CD4-positive, alpha-beta T cell treated with Interleukin-17A for 4 hours (primary cell): ENCODE measurements at places on chromosomes 1 and 21.

DNA sequence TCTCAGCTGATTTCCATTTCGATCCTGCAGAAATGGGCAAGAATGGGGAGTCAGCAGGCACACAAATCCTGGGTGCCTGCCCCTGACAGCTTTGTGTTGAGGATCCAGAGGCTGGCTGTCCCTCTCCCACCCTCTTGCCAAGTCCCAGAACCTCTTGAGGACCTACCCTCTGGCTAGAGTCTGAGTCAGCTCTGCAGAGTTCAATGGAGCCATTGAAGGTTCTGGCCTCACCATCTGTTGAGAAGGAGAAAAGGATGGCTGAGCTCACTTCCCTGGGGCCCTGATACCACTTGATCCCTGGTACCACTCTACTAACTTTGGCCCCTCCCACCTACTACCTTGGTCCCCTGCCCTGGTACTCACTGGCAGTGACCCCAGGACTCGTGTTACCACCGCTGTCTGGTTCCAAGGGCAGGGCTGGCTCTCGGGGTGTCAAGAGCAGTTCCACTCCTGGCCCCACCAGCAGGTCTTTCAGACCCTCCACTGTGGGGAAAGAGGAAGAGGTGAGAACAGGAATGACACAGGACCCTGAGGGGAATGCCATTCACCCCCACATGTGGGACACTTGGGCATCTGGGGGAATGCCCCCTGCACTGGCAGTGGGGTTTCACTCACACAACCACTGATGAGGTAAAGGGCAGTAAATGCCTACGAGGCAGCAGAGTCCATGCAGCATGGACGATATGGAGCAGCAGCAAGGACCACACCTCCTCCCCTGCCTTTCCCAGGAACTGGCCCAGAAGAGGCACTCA, 10.5 kb downstream of the RXFP4 start:
- DNase-seq, result no peak

DNA sequence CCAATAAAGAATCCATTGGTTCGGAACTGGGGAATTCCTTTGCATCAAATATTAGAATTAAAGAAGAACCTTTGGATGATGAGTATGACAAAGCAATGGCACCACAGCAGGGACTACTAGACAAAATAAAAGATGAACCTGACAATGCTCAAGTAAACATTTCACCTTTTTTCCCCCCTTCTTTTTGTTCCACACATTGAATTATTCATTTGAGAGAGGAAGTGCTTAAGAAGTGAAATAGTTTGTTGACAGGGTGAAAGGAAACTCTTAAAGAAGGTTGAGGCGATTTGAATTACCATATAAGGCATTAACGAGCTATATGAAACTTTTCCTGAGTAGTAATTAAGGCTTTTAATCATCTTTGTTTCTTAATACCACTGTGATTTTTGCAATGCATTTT, 93.1 kb downstream of the ZMYM4 start:
- DNase-seq, result no peak

DNA sequence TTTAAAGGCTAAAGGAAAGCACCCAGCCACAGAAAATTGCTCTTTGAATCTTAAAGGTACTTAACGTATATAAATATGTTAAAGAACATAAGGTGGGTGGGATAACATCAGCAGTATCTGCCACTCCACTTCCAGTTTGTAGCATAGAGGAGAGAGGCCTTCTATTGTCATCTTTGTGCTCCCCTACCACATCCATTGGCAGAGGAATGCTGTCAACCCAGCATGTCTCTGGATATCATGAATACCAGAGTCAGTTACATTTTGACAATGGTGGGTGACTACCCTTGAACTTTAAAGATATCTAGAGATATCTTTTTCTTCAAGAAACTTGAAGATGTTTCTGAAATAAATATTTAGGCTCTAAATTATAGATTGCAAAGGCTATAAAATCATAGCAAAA, 283.2 kb upstream of the LRRC7 start:
- DNase-seq, result no peak

- no peak for DNase-seq
Observed at GRCh38 chr1:3368711-3369445, 85.6 kb upstream of the ARHGEF16 start.

DNA sequence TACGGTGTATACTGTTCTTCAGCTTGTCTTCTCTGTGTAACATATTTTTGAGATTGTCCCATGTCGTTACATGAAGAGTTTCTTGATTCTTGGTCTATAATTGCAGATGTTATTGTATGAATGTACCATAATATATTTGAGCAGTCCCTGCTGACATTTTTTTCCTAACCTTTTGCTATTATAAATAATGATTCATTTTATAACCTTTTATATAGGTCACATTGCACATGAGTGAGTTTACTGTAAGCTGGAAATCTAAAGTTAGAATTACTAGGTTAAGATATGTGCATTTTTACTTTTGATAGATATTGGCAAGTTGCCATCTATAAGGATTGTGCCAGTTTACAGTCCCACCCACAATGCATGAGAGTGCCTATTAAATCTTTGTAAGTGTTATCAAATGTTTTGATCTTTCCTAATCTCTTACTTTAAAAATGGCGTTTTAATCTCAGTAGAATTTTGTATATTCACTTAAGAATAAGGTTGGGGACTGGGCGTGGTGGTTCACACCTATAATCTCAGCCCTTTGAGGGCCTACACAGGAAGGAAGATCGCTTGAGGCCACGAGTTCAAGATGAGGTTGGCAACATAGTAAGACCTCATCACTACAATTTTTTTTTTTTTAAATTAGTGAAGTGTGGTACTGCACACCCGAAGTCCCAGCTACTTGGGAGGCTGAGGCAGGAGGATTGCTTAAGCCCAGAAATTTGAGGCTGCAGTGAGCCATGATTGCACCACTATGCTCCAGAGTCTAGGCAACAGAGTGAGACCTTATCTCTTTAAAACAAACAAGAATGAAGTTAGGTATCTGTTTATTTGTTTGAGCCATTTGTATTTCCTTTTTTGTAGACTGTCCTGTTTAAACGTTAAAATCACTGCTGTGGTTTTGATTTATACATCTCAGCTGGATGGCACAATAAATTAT, 36.5 kb downstream of the ZMYM1 start:
- DNase-seq, result peak; percentile 3

DNA sequence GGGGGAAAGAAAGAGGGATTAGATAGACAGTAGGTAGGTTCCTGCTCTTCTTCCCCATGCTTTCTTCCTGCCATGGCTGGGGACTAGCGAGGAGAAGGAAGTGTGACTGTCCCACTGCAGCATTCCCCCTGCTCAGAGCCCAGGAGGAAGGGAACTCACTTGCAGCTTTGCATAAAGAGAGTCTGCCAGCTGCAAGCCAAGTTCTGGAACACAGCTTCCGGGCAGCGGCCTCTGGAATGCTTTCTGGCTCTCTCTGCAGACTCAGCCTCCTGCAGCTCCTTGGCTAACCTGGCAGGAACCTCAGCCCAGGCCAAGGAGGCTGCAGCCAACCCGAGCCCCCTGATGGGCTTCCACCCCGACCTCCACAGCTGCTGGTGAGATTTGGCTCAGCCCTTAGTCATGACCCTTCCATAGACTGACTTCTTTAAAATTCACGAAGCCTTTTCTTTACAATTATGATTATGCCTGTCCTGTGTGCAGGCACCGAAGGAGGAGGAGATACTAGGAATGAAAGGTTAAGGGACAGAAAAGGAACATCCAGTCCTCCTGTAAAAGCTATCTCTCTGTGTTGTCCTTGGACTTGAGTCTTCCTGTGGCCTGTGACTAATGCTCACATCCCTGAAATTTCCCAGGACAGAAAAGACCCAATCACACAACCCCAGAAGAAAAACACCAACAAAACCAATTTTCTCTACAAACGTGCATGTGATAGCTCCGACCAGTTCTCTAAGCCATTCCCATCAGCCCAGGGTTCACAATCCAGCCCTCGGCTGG, 108.2 kb upstream of the OLIG2 start:
- DNase-seq, result no peak

GRCh38 chr1:206551986-206552326, 44.6 kb downstream of the RASSF5 start:
- DNase-seq, result peak; percentile 82

DNA sequence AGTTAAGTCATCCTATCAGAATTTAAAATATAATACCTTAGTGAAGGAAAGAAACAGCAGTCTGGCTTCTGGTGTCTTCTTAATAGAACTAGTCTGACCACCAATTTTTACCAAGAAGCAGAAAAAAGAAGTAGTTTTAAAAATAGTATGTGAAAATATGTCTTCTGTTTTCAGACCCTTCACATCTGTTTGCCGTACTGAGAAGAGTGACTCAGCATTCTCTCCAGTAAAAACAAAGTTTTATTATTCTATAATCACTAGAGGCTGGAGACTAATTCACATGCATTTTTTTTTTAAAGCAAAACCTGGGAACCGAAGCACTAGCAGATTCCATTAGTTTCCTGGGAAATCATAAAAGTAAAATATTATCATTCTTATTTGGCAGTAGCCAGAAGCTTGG, 163.8 kb downstream of the COL24A1 start:
- DNase-seq, result no peak

DNA sequence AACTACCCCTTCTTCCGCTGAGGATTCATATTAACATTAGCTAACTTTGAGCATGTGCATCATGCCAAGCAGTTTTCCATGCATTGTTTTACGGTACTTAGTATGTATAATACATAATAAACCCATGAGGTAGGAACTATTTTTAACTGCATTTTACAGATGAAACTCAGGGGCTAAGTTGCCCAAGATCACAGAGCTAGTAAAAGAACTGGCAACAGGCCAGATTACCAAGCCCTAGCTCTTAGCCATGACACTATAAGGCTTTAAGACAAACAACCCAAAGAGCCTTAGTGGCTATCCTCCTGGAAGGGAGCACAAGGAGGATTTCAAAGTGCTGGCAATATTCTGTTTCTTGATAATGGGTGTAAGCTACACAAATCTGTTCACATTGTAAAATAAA, 6.1 kb downstream of the AK2 start:
- DNase-seq, result no peak

DNA sequence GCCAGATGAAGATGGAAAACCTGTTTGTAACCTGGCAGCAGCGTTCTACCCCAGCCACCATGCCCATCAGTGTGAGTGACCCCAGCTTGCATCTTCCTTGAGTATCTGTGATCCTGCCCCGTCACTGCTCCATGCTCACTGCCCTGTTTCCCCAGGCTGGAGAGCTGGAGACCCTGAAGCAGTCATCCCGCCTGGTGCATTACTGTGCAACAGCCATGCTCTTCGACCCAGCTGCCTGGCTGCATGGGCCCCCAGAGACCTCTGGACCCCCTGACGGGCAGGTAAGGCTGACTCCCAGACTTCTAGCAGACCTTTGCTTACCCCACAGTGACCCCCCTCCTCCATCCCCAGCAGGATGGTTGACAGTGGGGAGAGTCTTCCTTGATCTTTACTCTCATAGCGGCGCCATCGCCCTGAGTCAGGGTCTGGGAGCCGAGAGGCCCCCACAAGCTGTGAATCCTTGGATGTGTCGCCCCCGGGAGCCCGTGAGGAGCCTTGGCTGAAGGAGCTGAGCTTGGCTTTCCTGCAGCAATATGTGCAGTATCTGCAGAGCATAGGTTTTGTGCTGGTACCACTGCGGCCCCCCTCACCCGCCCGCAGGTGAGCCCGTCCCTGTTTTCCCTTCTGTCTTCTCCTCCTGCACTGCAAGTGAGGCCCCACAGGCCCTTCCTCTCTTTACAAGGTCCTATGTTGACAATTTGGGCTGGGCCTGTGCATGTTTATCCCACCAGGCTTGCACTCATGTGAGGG, 10.4 kb downstream of the HYI start:
- no peak for DNase-seq

DNA sequence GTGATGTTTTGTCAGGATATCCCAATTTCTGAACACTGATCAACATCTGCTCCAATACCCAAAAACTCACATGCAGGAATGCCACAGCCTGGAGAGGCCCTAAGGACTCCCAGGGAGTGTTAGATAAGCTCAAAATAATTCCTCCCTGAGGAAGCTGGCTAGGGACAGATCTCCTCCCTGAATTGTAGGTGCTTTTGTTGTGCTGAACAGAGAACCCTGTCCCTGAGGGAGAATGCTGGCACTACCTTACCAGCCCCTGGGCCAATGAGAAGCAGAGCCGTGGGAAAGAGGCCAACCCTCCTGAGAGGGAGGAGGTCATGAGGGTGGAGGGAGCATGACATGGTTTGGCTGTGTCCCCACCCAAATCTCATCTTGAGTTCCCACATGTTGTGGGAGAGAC, 73.6 kb upstream of the PTGFRN start:
- DNase-seq, result no peak

DNA sequence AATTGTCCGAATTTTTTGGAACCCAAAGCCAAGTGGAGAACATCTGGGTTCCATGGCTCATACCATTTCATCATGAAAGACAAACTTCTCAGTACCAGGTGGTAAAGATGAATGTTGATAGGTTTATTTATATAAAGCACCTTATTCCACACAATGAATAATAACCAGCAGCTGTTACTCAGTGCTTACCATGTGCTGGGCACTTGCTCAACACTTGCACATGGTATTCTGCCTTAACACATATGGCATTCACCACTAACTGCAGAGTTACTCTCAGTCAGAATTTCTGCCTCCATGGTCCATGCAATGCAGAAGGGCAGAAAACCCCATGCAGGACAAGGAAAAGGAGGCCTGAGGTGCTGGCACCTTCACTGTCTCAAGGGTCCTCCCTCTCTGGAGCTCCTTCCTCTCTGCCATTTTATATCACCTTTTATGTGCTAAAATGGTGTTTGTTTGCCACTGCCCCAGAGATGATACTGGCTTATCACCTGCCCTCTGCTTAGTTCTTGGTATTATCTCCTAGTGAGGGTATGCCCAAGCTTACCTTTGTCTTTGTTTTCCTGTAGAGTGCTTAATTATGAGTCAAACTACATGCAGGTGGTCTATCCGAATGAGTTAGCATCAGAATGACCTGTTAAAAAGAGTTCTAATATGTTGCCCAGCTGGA, 76.7 kb upstream of the ZNF326 start:
- no peak for DNase-seq

- peak; percentile 13 for DNase-seq
Observed at GRCh38 chr1:32900956-32901822, at the start of gene TMEM54. TMEM54 (minus strand) TSS chr1:32901389; CDS start chr1:32901238, 151 bp downstream.

- DNase-seq, result no peak
Observed at GRCh38 chr1:214106375-214106774, 118.6 kb downstream of the PROX1 start.

DNA sequence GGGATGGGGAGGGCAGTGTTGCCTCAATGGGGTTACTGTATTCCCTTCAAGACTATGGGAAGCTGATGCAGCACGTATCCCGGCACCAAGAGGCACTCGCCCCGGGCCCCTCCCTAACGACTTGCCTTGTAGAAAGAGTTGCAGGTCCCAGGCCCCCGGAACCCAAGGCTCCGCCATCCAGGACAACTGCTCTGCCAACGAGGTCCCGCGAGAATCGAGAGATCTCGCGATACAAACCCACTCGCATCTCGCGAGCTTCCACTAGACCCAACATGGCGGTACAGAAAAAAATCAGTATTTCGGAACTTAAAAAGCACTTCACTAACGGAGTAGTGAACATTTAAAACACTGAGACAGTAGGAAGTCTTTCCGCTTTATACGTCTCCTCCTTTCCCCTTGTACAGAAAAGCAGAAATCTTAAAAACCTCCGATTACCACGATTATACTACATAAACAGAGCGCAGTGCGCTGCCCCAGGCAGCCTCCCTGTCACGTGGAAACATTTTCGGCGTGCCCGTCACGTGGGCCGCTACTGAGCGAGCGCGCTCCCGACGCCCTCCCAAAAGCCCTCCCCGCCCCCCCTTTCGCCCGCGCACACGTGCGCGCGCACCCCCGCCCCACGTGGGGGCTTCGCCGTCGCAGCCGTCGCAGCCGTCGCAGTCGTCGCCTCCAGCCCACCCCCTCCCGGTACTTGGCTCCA, at the start of gene ZZZ3:
Gene ZZZ3, minus strand, starts transcription at position 199 of the 700 bp plus-strand sequence. CDS start 49,304 bp downstream, outside the sequence.
- peak; percentile 92 for DNase-seq

GRCh38 chr1:227885135-227885647, 62.5 kb downstream of the WNT9A start:
- peak; percentile 75 for DNase-seq

GRCh38 chr1:3038571-3039181, 17.4 kb downstream of the ACTRT2 start:
- DNase-seq, result no peak
